ENCODE measurements at places on chromosomes 13 and 19.

- DNase-seq: peak; percentile 73
Observed at GRCh38 chr13:24459234-24459633, 53.3 kb downstream of the PARP4 start.

- no peak for DNase-seq
Observed at GRCh38 chr13:113647351-113648215, 10.4 kb downstream of the ATP4B start.

DNA sequence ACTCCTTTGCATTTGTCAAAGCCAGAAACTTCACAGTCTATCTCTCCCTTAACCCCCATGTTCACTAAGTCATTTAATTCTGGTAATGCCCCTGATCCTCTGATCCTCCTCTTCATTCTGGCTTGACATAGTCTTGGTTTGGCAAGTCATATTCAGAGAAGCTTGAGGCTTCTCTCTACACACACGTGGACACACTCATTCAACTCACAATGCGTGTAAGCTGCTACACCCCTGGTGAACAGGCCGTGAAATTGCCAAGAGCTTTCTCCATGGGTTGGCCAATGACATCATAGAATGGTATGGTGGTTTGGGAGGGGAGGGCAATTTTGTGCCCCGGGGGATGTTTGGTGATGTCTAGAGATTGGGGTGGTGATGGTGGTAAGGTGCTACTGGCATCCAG is 47.9 kb upstream of the FLT1 start:
- no peak for DNase-seq

GRCh38 chr19:49761625-49762311 is 1.3 kb downstream of the TSKS start:
- DNase-seq: no peak

- DNase-seq: no peak
Observed at GRCh38 chr13:29434217-29434945, 161.1 kb downstream of the SLC7A1 start.

DNA sequence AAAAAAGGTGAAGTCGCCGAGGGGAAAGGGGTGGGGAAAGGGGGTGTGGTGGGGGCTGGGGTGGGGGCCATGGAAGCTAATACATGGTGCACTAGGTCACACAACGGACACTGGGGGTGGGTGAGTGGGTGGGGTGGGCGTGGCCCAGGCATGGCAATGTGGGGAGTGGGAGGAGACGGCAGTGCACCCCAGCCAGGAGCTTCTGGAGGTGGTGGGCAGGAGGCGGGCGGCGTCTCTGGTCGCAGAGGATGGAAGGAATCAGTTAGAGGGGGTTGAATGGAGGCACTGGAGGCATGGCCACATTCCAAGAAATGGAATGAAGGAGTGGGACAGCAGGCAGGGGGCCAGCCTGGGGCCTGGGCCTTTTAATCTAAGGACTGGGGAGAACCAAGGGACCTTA is 19.2 kb upstream of the NANOS2 start:
- DNase-seq: no peak

DNA sequence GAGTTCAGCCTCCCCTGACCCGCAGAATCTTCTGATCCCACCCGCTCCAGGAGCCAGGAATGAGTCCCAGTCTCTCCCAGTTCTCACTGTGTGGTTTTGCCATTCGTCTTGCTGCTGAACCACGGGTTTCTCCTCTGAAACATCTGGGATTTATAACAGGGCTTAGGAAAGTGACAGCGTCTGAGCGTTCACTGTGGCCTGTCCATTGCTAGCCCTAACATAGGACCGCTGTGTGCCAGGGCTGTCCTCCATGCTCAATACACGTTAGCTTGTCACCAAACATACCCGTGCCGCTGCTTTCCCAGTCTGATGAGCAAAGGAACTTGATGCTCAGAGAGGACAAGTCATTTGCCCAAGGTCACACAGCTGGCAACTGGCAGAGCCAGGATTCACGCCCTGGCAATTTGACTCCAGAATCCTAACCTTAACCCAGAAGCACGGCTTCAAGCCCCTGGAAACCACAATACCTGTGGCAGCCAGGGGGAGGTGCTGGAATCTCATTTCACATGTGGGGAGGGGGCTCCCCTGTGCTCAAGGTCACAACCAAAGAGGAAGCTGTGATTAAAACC is 1.1 kb upstream of the APOE start:
- no peak for DNase-seq

DNA sequence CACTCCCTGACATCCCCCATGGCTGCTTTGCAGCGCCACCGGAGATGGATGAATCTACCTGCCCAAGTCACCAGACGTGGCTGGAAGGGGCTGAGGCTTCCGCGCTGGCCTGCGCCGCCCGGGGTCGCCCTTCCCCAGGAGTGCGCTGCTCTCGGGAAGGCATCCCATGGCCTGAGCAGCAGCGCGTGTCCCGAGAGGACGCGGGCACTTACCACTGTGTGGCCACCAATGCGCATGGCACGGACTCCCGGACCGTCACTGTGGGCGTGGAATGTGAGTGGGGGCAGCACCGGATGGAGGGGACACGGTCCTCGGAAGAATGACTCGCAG is 4.6 kb downstream of the ICAM5 start:
- no peak for DNase-seq

GRCh38 chr13:77310579-77311279 is 16.2 kb downstream of the MYCBP2 start:
- DNase-seq: no peak

- DNase-seq: no peak
Observed at GRCh38 chr13:40664350-40665125, 1.9 kb downstream of the FOXO1 start.

DNA sequence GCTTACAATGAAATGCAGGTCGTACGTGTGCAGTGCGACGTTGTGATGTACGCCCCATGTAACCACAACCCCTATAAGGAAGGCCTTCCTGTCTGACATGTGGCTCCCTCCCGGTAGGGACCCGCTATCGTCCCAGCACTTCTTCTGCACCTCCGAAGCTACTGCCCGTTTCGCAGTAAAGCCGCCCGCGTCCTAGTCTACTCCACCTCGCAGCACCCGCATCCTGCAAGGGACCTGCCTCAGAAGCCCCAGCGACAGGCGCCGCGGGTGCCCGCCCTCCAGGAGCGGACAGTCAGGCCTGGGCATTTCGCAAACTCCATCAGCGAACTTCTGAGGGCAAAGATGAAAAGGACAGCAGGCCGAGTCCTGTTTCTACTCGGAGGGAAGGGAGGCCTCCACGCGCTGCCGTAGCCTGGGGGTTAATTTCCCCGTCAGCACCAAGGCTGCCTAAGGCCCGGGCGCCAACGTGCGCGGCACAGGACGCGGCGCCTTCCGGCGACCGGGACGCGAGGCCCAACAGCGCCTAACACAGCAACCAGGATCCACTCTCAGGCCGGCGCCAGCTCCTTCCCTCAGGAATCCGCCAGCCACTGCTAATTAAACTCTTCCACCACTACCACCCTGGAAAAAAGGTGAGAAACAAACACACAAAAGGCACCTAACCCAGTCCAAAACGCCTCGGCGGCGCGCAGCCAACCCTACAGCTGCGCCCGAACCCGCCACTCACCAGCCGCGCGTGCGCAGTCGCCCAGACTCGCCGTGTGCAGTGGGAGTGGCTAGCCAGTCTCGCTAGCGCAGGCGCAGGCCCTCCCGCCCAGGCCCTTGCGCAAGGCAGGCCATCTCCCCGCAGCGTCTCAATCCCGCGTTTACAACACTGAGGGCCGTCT is at the start of gene EEF1AKMT1:
EEF1AKMT1 (minus strand) TSS at position 768 of the 887 bp plus-strand sequence. CDS start 16,363 bp downstream, outside the sequence.
- DNase-seq: peak; percentile 83

GRCh38 chr13:21641629-21642028 is 29.2 kb upstream of the FGF9 start:
- DNase-seq: no peak

GRCh38 chr19:12607631-12608030 is 3.0 kb downstream of the ZNF490 start:
- DNase-seq: no peak

DNA sequence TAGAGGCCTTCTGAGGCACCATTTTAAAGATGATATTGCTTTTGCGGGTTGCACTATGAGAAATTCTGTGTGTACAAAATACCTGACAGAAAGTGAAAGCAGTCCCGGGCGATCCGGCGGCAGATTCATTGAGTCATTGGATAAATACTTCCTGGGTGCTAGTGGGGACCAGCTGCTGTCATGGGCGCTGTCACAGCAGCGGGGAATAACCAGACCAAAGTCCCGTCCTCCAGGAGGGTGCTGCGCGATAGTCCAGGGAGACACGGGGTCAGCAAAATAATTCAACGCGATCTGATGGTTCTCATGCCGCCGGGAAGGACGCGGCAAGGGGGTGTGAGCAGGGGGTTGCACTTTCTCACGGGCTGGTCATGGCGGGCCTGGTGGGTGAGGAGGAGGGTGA is 13.5 kb downstream of the ZFR2 start:
- DNase-seq: no peak

DNA sequence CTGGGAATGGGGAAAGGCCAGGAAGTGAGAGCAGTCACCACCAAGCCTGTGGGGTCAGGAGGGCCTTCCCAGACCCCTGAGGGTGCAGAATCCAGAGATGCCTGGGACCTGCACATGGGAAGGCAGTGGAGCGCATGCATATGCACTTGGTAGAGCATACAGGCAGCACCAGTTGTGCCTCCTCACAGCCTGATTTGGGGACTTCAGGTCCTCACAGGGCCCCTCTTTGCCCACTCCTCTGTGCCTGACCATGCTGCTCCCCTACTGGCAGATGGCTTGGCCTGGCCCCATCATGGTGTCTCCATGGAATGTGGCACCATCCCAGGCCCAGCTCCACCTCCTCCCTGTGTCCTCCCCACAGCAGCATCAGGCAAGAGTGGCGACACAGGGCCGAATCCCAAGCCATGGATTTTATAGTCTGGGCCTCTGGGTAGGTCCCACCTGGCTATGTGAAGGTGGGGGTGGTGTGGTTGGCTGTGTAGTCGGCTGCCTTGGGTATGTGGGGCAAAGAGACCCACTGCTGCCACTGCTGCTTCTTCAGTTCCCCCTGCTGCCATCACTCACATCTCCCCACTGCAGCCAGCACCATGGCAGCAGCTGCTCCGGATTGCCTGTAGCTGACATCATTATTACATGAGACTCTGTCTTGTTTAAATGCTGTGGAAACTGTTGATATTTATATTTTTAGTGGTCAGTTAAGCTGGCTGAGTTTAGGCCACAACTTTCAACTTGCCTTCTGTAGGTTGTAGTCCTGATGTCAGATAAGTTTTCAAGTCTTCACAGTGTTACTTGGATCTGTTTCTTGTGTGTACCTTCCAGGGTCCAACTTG is 247.0 kb downstream of the GPC6 start:
- DNase-seq: no peak

DNA sequence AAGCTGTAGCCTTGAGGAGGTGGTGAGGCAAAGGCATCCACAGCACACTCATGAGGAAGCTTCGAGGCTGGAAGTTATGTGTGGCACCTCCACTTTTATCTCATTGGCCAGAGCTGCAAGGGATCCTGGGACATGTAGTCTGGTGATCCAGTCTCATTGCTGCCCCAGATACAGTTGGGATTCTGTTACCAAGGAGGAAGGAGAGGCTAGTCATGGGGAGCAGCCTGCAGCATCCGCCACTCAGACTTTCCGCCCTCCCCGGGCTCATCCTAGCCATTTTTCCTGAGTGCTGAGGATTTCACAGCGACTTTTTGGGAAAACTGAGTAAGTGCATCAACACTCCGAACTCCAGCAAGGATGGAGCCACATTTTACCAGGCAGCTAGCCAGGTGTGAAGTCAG is 74.4 kb downstream of the DPF1 start:
- DNase-seq: no peak

- DNase-seq: no peak
Observed at GRCh38 chr13:52852444-52852843, 4.0 kb upstream of the PCDH8 start.

DNA sequence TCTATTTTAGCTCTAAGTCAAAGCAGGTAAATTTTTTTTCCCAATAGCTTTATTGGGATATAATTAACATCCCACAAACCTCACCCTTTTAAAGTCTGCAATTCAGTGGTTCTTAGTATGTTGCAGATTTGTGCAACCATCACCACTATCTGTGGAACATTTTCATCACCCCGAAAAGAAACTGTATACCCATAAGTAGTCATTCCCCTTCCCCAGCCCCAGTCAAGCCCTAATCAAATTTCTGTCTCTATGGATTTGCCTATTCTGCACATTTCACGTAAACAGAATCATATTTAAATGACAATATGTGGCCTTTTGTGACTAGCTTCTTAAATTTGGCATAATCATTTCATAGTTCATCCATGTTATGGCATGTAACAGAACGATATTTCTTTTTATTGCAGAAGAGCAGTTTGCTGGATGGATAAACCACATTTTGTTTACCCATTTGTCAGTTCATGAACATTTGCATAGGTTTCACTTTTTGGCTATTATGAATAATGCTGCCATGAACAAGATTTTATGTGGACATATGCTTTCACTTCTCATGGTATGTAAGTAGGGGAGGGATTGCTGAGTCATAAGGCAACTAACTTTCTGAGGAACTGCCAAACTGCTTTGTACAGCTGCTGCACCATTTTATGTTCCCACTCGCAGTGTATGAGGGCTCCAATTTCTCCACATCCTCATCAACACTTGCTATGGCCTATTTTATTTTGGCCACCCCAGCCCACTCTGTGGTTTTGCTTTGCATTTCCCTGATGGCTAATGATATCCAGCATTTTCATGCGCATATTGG is 10.9 kb downstream of the SLC46A3 start:
- peak; percentile 91 for DNase-seq

- no peak for DNase-seq
Observed at GRCh38 chr13:113656003-113656588, 1.9 kb downstream of the ATP4B start.

DNA sequence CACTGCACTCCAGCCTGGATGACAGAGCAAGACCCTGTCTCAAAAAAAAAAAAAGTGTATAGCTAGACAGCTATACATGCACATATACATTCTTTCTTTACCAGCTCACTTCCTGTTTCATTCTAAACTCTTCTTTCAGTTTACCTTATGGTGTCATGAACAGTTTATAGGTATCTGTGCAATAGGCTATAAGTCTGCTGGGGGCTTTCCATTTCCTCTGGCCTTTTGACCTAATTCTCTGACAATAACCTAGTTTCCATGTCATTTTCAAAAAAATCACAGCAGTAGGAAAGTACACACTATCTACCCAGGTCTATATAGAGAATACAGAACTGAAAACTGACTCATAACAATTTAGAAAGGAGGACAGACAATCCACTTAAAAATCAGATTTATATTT is 24.4 kb upstream of the URAD start:
- no peak for DNase-seq

DNA sequence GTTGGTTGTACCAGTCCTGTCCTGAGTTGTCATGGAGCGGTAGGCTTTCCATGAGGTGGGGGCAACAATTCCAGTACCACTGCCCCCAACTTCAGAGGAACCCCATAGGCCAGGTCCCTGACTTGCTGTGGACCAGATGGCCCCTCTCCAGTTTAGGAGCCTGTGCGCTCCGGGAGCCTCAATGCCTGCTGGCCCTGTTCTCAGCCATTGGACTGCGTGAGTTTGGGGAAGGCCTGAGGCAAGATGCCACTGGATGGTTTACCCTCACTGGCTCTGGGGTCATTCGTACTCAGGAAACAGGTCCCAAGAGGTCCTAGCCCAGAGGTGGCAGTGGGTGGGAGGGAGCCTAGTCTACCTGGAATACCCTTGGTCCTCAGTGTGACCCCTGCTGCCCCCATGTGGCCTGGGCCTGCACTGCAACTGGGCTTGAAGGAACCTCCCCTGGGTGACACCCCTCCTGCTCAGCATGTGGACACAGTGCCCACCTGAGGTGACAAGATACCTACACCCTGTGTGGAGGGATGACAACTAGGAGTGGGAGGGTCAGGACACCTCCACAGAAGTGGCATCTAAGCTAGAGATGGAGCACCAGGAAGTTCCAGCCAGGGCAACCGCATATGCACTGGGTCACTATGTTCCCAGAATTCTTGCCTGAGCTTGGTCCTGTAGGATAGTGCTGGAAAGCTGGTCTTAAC is 6.0 kb upstream of the PRR19 start:
- no peak for DNase-seq

- DNase-seq: peak; percentile 42
Observed at GRCh38 chr13:73060251-73061160, 1.7 kb downstream of the KLF5 start.

All from fibroblast of skin of left biceps (primary cell).